ENCODE measurements at places on chromosomes 12 and 14. TPM values are rescaled to one million over a fixed set of nuclear protein-coding genes. Genes with fewer than 3 reads are reported as not detected.

- DNase-seq, result no peak
Measured at GRCh38 chr14:98896449-98896848, 375.5 kb downstream of the BCL11B start.

DNA sequence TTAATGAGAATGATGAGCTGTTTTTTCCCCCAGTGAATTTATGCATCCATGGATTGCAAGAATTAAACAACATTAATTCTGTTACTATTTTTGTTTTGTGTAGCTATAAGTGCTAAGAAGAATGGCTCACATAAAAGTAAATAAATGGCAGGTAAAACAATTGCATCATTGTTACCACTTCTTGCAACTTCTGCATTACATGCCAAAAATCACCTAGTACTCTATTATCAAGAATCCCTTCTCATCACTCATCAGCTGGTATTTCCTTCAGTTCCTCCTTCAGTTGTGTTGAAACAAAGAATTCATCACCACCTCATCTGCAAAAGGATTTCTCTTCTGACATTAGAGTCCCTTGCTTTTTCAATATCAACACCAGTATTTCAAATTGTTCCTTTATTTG lies 773 bp downstream of the A2M start:
- no peak for DNase-seq

GLTP gene
- total RNA-seq, result 23.3 TPM

DNA sequence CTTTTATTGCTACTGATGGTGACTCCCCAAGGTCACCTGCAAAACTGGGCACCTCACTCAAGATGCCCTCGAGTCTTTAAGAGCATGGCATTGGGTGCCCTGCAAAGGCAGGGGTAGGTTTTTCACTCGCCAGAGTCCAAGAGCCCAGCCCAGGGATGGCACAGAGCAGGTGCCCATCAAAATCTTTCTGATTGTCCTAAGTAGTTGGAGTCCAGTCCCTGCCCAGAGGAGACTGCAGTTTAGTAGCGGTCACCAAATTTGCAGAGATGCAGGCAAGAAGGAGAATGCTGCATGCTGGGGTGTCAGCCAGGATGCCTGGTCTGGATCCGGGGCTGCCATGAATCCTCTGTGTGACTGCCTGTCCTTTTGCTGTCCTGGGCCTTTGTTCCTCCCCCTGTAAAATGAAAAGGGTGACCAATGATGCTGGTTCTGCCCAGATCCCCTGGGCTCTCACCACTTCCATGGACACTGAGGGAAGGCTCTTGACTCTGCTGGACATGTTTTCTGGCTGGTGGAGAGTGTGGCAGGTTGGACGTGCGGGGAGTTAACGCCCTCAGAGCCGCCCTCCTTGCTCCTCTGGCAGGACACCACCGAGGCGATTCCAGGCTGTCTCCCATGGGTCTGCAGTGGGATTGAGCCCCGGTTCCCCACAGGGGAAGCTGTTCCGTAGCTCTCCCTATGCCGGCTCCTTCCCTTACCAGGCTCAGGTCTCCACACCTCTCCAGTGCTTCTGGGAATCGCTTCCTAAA lies 41.3 kb downstream of the DLK1 start:
- DNase-seq, result no peak

DNA sequence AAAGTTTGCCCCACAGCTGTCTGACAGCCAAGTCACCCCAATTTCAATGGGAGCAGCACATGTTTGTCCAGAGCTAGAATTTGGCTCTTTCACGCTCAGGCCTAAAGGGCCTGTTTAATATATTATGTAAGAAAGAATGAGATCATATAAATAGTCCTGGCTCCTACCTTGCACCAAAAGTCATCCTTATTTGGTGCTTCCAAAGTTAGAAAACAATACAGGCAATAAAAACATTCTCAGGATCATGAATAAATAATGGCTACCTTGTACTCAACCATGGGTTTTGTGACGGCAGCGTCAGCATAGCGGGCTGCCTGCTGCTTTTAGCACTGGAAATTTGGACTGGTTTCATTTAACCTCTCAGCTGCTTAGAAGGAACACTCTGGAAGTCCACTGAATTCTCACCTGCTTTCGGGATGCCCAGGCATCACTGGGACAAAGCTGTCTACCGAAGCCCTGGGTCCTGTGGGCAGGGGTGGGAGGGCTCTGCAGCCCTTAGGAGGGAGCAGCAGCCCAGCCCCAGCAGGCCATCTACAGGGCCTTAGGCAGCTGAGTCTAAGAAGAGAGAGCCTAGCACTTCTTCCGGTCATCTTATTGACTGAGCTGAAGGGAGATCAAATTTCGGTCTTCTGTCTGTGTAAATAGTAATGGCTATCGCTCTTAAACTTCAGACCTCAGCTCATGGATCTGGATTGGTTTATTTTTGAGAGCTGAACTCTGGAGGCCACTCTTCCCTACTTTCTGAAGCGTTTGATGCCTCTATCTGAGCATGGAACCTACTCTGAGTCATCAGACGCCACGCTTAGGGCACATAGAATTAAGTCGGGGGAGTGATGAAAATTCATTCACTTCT lies 106.5 kb downstream of the SAMD4A start:
- no peak for DNase-seq

DNA sequence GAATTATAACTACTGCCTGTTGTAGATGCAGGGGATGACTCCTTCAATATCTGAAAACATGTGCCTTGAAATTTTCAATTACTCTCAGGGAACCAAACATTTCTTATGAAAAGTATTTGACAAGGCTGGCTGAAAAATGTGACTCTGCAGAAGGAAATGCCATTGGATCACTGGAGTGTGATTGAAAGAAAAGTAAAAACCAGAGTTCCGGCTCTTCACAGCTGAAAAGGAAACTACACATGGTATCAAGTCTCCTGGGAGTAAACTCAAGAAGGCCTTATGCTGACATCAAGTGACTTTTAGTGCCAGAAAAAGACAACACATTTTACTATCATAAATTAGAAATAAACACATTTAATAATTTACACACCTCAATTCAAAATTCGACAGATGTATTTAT lies 693.0 kb downstream of the LRFN5 start:
- DNase-seq, result no peak

- DNase-seq, result peak; percentile 25
Measured at GRCh38 chr12:6849976-6850560, 1.0 kb downstream of the CDCA3 start.

WDHD1 gene
- total RNA-seq, result 1.9 TPM

DNA sequence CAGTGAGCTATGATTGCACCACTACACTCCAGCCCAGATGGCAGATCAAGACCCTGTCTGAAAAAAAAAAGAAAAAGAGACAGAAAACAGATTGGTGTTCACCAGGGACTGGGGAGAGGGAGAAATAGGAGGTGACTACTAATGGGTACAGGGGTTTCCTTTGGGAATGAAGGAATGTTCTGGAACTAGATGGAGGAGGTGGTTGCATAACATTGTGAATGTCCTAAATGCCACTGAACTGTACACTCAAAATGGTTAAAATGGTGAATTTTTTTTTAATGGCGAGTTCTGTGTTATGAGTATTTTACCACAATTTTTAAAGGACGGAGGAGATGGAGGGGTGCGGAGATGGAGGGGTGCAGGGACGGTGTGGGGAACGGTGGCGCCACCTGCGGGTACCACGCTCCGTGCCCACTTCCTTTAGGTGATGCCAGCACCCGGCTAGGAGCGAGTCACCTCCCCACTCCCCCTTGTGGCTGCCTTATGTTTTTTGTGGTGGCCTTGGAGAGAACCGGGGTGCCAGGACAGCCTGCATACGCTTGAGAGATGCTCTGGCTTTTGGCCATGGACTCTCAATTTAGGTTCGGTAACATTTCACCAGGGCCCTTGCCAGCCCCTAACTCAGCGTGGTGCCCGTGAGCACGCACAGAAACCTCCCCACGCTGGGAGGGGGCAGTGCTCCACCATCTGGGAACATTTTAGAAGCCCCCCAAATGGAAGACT lies 16.1 kb downstream of the UBC start:
- no peak for DNase-seq

DNA sequence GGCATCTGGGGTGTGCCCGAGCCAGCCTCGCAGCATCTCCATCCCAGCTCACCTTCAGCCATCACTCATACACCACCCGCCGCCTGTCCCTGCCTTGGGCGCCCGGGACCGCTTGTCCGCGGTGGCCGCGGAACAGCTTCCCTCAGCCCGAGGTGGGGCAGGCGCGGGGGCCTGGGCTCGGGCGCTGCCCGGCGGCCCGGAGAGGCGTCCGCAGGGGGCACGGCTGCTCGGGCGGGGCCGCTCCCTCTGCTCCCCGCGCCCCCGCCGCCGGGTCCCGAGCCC lies 430 bp downstream of the SLC41A2 start:
- no peak for DNase-seq

KRT85 gene
- not detected for total RNA-seq

CAPZA3 gene
- not detected for total RNA-seq

- DNase-seq, result no peak
Measured at GRCh38 chr12:131871677-131872076, 22.7 kb upstream of the ULK1 start.

- DNase-seq, result no peak
Measured at GRCh38 chr14:106831322-106831720, 1304.9 kb downstream of the TMEM121 start.

DNA sequence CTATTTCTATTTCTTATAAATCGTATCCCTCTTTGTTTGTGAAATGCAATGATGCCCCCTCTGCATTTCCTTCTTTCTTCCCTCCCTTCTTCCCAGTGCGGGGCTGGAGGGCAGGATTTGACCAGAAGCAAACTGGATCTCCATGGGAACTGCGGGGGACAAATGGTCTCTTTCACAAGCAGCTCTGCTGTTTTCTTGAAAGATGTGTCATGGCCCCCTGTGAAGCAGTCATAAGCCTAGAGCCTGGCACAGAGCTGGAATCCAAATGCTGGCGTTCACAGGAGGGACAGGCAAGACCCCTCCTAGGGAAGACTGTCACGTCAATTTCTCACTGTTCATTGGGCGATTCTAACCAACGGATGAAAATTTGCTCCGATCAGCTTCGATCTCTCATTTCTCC lies 203.5 kb upstream of the NOS1 start:
- DNase-seq, result no peak

- no peak for DNase-seq
Measured at GRCh38 chr14:99481745-99482099, 513 bp downstream of the CCNK start.

CLEC2A gene
- not detected for total RNA-seq

GRCh38 chr12:108313606-108314351 lies 25.3 kb downstream of the CMKLR1 start:
- no peak for DNase-seq

- DNase-seq, result no peak
Measured at GRCh38 chr14:28783664-28784063, 17.1 kb downstream of the FOXG1 start.

DNA sequence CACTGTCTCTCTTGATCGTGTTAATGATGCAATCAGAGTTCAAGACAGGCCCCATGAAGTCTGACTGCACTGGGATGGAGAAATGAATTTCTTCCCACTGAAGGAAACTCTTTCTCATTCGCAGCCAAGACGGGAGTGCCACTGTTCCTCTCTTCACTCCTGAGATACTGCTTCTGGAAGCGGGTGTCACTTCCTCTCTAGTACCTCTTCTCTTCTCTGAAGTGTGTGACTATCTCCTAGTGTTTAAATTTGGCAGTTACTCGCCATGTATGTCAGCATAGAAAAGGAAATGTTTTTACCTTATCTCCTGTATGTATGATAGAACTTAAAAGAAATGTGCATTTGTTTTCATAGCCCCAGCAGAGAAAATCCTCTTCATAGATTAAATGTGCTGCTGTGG lies 215.2 kb downstream of the ANO6 start:
- DNase-seq, result no peak

DNA sequence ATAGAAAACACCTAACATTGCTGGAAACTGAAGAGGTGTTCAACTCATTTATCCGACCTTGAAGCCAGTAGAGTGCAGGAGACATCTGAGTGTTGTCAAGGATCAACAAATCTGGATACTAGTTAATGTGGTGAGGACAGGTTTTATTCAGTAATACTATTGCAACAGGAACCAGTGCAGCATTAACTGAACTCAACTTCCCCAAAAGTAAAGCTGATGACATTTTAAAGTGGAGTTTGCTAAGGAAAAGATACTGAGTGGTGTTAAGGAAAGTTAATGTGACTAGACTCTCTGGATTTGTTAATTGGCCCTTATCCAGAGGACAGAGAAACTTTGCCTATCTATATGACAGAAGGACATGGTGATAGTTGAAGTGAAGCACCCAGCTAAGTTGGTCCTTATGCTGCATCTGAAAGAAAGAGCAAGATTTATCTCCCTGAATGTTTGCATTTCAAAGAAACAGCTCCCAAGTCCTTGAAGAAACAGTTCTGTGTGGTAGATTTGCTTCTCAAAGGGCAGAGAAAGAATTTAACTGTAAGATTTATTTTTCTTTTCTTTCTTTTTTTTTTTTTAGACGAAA lies 1.2 kb upstream of the CLEC7A start:
- no peak for DNase-seq

DNA sequence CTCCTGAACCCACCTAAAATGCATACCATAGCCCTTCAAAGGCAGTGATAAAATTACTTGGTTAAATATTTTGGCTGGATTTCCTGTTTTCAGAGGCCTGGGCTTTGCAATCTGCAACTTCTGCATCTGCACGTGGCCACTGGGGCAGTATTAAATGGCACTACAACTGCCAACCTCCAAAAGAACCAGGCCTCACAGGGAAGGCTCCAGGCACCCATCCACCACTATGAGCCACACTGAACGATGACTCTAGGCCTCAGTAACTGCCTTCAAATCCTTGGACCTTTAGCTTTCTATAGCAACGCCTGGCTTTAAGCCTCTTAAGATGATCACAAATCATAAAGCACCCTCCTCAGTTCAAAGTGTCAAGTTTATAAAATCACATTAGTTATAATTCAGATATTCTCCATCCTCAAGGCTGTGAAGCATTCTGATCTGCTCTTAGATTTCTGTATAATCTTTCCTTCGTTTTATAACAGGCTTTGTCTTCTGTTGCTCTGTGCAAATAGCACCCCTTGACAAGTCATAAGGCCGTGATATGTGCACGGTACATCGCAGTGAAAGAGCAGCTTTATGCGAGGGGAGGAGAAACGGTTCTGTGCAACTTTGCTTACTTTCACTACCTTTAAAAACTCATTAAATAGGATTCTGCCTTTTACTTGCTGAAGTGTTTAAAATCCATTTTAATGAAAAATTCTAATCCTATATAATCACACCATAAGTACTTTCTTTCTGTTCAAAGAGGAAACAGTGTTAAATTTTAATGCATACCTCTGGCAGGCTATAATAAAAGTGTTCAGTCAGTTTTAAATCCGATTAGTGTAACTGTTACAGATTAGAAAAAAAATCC lies 196.4 kb upstream of the G2E3 start:
- DNase-seq, result no peak

- DNase-seq, result no peak
Measured at GRCh38 chr12:75560167-75560566, 48.8 kb upstream of the KRR1 start.

DNA sequence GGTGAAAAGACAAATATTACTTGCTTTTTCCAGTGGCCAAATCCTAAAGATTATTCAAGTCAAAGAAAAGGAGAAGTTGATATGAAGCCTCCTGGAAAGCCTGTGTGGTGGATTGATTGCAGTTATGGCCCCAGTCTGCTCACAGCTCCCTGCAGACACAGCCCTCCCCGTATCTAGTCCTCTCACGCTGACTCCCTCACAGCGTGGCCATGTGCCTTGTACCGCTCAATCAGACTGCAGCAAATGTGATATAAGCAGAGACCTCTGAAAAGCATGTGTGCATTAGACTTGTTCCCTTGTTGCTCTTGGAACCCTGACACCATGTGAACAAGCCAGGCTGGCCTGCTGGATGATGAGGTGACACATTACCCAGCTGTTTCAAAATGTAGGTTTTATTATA lies 398.0 kb upstream of the GARIN6 start:
- DNase-seq, result no peak

GRCh38 chr14:95326987-95327386 lies 7.3 kb upstream of the CLMN start:
- no peak for DNase-seq

Measured in Right ventricle myocardium inferior (tissue), 1 donor.